ENCODE measurements at places on chromosomes 11 and 22.

DNA sequence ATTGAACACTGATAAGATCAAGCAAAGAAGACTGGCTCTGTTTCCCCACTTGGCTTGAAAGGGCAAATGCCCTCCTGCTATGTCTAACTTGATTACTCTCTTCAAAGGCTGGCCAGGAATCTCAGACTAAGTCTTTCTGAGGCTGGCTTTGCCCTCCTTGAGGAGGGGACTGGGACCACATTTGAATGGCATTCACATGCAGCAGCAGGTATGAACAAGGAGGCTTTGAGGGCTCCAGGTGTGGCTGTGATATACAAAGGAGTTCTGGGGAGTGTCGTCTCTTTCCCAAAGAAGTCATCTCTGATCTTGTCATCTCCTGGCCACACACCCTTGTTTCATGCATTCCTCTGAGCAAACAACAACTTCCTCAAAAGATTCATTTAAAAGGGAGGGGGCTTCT lies 130.8 kb downstream of the ARL14EP start:
- no peak for DNase-seq

- no peak for DNase-seq
These were observed 922 bp downstream of the HNRNPUL2 start for GRCh38 chr11:62726156-62726914.

- DNase-seq, result no peak
These were observed 37.1 kb downstream of the SBF1 start for GRCh38 chr22:50437511-50438304.

DNA sequence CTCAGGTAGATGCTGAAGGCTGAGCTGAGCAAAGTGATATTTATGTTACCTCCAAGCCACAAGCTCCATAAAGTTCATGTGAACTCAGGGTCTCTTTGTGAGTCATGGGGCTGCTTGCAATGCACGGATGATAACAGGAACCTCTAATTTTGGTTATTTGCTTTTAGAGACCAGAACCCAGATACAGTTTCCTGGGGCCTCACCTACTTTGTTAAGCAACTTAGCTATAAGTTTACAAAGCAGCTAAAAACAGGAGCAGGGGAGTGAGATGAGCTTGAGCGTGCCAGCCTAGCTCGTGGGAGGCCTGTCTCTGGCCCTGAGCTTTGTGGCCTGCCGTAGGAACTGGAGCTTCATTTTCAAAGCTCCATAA lies 29.2 kb downstream of the SREBF2 start:
- peak; percentile 16 for DNase-seq

DNA sequence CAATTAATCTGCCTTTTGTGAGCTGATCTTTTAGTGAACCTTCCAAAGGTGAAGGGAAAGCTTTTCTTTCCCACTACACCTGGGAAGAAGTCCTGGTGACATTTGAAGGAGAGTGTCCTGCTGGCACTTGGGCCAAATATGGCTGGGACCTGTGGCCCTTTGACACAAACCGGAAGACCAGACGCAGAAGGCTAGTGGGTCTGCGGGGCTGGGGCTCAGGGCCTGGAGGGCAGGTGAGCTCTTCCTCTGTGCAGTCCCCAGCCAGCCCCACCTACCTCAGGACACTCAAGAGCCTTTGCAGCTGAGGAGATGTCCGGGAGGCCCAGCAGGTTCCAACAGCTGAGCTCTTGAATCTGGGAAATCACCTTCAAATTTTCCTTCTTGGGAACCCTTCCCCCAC lies 138.0 kb upstream of the THY1 start:
- no peak for DNase-seq

- no peak for DNase-seq
These were observed 74.1 kb upstream of the CHRM4 start for GRCh38 chr11:46465683-46466082.

DNA sequence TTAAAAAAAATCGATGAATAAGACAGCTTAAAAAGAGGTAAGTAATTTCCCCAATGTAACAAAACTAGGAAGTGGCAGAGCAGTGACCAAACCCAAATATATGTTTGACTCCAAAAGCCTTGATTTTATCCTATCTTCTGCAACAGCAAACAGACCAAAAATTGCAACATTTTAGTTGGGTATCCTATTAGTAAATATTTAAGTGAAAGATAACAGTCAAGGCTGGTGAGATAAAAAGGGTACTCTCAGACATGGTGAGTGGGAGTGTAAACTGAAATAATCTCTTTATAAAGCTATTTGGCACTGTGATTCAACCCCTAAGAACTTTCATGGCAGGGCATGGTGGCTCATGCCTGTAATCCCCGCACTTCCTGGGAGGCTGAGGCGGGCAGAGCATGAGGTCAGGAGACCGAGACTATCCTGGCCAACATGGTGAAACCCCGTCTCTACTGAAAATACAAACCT lies 1.9 kb upstream of the RDX start:
- peak; percentile 7 for DNase-seq

DNA sequence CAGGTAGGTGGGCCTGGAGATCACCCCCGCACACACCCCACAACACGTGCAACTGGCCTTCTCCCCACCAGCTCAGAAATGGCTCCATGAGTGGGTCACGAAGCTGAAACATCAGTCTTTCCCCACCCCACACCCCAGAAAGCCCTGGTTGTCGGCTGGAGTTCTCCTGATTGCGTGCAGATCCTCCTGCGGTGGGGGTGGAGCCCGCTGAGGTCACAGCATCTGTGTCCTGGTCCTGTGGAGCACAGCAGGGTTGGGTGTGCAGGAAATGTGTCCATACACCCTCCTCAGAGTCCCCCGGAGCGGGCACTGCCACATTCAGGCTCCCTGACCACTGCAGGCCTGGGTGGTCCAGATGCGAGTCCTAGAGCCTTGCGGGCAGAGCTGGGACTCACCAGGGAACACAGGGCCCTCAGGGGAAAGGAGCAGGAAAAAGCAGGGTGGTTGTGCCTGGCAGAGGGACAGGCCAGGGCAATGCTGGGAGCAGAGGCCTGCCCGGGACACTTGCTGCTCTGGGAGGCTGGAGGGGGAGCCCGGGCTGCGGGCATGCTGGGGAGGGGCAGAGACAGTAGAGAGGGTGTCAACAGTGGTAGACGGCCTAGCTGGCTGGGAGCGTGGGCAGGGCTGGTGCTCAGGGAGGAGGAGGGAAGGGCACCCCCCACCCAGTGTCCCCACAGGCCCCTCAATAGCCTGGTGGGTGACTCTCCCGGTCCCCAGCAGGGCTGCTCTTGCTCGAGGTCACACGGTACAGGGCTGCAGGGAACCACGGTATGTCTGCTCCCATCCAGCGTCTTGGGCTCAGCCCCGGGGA lies 42.4 kb upstream of the PPARA start:
- no peak for DNase-seq

GRCh38 chr11:86497836-86498235 lies 123.1 kb downstream of the CCDC81 start:
- DNase-seq, result no peak

DNA sequence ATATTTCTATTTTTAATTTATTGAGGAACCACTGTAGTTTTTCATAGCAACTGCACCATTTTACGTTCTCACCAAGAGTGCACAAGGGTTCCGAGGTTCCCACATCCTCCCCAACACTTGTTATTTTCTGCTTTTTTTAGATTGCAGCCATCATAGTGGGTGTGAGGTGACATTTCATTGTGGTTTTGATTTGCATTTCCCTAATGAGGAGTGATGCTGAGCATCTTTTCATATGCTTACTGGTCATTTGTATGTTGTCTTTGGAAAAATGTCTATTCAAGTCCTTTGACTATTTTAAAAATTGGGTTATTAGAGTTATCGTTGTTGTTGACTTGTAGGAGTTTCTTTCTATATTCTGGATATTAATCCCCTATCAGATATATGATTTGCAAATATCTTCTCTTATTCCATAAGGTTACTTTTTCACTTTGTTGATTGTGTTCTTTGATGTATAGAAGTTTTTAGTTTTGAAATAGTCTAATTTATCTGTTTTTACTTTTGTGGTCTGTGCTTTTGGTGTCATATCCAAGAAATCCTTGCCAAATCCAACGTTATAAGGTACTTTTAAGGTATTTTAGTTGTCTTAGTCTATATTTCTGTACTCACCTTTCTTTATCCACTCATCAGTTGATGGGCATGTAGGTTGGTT lies 9.0 kb downstream of the NEAT1 start:
- DNase-seq, result peak; percentile 12

DNA sequence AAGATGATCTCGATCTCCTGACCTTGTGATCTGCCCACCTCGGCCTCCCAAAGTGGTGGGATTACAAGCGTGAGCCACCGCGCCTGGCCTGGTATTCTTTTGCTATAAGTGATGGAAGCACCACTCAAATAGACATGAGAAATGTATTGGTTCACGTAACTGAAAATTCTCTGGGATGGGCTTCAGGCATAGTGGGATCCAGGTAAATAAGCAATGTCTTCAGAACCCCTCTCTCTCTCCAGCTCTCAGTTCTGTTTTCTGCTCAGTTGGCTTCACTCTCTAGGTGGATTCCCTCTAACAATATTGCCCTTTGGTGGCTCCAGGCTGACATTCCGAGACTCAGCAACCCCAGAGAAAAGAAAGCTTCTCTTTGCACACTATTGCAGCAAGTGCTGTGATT lies 889 bp upstream of the LHFPL7 start:
- no peak for DNase-seq

DNA sequence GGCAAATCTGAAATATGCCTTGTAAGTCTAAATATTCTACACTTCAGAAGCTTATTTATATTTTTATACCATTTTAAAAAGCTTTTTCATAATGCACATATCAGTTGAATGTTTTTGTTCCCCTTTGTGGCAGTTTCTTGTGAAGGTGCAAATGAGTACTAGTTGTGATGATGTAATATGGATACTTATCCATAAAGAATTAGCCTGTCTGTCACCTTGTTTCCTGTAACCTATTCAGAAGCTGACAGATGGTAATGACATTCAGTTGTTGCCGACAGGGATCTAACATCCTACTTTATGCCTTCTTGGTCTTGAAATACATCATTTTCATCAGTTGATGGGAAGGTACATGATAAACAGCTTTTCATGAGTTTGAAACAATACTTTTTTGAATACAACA lies 2.9 kb downstream of the QSER1 start:
- DNase-seq, result no peak

Data from fibroblast of skin of right biceps (primary cell).